ENCODE measurements at places on chromosomes 2 and 18.

GRCh38 chr2:105780606-105781005, 35.9 kb downstream of the NCK2 start:
- no peak for DNase-seq

- DNase-seq, result no peak
These were observed 226.8 kb downstream of the MC4R start for GRCh38 chr18:60145776-60146175.

DNA sequence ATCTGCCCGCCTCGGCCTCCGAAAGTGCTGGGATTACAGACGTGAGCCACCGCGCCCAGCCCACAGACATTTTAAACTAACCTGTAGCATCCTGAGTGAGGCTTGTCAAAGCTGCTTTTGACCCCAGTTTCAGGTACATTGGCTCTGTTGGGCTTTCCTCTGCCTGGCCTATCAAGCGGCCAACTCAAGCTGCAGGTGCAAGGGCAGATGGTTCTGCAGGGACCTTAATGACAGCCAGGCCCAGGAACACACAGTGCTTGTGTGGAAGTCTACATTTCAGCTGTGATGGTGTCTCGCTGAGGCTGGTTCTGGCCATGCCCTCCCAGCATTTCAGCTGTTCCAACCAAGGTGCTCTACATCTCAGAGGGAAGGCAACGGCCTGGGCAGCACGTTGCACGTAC, 18.4 kb downstream of the INPP4A start:
- DNase-seq, result no peak

- DNase-seq, result no peak
These were observed 420.6 kb downstream of the ZEB2 start for GRCh38 chr2:144099340-144099739.

- no peak for DNase-seq
These were observed 165.7 kb downstream of the TWIST2 start for GRCh38 chr2:239013678-239013976.

DNA sequence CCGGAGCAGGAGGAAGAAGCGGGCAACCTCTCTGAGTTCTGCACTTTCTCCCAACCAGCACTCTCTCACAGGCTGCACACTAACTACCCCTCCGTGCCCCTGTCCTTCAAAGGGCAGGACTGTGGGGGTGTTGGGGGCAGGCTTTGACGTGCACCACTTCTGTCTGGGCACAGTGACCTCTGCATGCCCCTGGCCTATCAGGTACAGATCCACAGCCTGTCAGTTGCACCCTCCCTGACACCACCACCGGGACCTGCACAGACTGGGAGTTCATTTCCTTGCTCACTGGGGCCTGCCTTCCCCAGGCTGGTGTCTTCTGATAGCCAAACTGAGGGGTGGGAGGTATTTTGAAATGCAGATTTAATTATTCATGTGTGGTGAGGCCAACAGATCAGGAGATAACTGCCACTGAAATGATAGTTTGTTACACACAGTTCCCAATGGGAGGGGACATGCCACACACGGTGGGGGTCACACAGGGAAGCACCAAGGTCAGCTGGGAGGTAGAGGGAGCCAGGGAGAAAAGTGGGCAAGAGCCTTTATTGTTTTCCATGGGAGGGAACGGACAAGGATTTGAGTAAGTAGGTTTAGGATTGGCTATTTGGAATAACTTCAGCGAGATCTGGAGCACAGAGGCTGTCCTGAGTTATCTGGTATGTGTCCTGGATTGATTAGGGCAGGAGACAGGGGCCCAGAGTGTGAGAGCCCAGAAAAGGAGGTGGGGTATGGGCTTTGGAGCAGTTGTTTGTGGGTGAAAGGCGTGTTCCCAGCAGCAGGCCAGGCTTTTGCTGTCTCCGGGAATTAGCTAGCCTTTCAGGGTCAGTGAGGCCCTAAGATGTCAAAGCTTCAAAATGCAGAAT, 251.6 kb downstream of the AFF3 start:
- DNase-seq, result no peak

DNA sequence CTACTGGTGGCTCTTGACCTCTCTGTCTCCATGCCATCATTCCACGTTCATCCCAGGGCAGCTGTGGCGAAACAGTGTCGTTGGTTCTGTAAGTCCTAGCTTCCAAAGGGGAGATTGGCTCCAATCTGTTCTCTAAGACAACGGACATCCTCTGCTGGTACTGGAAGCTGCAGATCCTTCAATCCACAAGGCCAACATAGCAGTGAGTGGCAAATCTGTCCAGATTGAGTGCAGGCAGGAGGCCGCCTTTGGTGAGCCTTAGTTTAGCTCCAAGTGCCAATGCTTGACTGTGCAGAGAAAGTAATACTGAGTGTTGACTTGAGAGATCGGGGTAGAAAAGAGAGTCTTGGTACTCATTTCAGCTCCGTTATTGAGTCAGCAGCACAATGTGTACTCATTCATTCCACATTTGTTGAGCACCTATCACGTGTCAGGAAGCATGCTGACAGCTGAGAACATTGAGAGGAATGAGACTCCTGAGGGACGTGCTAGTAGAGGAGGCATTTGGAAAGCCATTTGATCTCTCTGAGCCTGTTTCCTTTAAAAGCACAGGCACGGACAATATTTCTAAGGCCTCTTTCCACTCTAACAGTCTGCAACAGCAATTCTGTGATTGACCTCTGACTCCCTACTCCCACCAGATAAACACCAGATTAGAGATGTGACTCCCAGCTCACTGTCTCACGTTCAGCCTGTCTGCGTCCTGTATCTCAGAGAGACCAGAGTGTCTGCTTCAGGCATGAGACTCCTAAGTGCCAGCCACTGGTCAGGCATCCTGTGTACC, 306.0 kb downstream of the CLIP4 start:
- DNase-seq, result no peak

- no peak for DNase-seq
These were observed 28.8 kb downstream of the GLI2 start for GRCh38 chr2:120764492-120764891.

- DNase-seq, result no peak
These were observed 19.3 kb upstream of the ACKR3 start for GRCh38 chr2:236550290-236550689.

- DNase-seq, result peak; percentile 64
These were observed 17.9 kb downstream of the CDH2 start for GRCh38 chr18:28159055-28159454.

GRCh38 chr2:37390777-37391176, 46.3 kb downstream of the QPCT start:
- no peak for DNase-seq

DNA sequence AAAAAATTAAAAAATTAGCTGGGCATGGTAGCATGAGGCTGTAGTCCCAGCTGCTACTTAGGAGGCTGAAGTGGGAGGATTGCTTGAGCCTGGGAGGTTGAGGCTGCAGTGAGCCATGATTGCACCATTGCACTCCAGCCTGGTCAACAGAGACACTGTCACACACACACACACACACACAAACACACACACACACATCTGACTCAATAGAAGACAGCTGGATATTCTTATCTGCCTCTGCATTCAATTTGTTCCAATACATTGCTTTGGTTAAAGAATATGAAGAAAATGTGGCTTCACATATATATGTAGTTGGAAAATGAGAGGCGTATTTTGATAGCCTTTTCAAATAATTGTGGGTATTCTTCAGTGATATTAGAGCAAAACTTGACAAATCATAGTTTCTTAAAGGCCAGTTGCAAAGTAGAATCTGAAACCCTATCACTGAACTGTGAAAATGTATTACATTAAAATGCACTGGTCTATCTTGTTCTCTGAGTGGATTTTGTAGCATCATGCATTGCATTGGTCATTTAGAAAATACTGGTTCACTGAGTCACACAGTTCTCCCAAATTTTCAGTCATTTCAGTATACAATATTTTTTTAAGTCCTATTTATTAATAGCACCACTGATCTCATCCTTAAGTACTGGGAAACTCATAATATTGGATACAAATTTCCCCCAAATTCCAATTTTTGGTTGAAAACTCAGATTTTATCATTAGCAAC, 140.9 kb downstream of the MCFD2 start:
- DNase-seq, result no peak

DNA sequence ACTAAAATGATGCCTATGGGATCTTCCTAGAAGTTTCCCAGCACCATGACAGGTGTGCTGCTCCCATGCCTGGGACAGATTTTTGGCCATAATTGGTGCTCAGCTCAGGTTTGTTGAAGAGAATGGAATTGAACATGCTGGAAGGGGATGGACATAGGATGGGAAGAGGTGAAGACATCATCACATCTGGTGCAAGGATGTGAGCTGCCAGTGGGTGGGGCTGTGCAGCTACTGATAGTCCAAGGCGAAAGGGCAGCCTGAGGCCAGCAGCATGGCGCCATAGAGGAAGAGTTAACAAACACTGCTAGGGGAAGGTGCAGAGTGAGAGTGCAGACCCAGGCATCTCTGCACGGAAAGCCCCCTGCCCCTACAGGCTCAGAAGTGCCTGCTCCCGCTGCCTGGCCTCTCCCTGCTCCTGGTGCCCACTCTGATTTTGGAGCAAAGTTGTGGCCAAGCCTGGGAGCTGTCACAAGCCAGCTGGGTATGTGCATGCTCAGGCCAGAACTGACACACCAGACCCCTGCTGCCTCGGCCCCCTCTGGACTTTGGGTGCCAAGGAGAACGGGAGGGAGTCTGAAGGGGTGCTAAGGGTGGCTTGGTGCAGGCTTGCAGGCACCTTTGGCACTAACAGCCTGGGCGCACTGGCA, 178.6 kb downstream of the ZBTB7C start:
- no peak for DNase-seq

- no peak for DNase-seq
These were observed 15.3 kb downstream of the SCN9A start for GRCh38 chr2:166360426-166360825.
